ENCODE measurements at places on chromosomes 5 and 9.

DNA sequence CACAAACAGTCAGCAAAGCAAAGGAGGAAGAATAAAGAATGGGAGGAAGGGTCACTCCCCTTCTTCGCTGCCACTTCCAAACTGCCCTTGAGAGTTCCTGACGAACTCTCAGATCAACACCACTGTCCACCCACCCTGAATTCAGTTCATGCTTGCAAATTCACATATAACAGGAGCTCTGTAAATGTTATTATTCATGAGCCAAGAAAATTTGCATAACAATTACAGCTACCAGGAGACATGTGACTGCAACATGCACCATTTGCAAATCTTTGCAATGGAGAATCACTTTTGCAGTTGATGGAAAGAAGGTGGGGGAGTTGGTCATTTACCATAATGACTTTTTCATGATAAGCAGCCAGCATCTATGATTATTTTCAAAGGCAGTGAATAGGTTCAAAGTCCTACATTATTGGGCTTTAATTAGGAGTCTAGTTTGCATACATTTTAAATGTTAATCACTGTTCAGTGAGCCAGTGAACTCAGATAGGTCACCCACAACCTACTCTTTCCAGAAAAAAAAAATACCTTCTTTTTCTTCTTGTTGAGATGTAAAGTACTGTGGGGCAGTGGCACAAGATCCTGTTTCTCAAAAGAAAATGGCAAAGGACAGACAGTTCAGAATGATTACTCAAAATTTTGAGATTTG is 149.7 kb downstream of the CAAP1 start:
- no peak for DNase-seq

DNA sequence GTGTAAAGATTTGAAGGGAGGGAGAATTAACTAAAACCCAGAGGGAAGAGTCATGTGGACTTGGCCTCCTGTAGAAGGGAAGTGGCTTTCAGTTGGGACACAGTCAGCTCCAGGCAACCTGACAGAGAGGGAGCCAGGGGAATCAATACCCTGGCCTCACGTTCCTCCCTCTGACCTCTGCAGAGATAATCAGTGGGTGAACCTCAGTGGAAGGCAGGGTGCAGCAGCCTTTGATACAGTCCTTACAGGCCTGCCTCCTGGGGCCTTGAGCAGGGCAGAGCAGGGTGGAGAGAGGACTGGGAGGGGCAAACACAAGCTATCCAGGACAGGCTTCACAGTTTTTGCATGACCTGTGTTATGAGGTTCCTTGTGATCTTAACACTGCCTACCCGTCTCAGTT is 61.9 kb upstream of the GPBP1 start:
- no peak for DNase-seq

DNA sequence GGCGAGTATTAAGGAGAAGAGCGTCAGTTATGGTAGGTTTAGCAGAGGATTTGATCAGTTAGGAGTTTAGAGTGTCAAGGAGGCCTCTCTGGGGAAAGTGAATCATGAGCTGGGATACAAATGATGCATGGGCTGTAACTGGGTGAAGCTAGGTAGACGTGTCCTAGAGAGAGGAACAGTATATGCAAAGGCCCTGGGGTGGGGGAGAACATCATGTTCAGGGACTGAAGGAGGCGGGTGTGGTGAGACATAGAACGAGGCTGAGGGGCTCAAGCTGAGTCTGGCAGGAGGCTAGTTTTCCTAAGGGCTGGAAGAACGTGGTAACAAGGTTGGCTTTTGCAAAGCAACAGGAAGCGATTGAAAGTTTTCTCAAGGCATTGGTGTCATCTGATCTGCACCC is 10.5 kb downstream of the TMEM268 start:
- no peak for DNase-seq

DNA sequence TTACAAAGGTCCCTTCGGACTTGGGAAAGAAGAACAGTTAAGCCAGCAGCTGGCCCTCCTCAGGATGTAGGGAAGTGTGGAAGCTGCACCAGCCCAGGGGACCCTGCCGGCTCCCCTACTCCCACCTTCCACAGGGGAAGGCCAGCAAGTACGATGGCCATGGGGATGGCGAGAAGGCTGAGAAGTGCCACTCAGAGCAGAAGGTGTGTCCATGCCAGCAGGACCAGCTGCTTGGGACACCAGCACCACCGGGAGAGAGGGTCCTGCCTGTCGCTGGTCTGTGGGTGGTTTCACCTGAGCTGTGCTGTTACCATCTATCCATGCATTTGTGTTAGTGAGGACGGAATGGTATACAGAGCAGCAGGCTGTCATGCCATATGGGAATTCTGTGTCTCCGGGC is 148.6 kb upstream of the PHYKPL start:
- DNase-seq: no peak

DNA sequence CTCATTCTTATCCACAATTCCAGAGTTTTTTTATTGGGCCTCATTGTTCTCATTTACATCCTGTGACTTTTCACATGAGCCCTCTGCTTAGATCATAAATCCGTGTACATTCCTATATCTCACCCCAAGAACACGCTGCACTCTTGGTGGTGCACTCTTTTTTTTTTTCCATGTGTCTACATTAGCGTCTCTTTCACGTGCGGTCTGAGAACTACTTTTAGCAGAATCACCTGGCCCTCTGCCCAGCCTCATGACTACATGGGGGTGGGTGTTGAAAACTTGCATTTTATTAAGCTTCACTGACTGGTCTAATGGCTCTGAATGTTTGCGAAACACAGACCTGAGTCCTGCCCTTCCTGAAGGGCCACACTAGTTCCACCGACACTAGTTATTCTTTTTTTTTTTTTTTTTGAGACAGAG is 18.6 kb downstream of the C9orf57 start:
- DNase-seq: no peak

GRCh38 chr5:153158608-153159007 is 331.9 kb upstream of the GRIA1 start:
- DNase-seq: no peak

GRCh38 chr5:13412040-13412595 is 532.4 kb downstream of the DNAH5 start:
- DNase-seq: no peak

DNA sequence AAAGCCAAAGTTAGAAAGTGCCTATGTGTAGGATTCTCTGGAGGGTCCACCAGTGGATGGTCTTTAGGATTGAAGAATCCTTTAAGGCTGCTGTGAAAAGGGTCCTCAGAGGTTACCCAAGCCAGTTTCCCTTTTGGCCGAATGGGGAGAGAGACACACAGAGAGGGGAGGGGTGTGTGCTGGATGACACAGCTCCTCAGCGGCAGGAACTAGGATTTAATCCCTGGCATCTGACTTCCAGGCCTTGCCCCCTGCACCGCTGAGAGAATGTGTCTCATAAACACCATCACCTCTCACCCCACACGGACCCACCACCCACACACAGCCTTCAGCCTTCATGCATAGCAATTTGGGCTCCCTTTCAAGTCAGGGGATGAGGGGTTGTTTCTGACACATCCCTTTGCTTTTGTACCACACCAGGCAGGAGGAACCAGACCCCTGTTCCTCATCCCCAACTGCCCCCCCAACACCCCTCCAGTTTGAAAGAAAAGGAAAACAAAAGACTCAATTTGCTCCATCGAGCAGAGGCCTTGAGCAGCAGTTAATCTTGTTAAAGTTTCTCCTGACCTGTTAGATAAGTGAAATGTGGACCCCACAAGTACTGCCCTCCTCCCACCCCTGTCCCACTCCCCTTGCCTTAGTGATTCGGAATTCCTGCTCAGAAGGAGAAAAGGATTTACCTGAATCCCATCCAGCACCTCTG is 4.0 kb downstream of the PAPPA start:
- no peak for DNase-seq

DNA sequence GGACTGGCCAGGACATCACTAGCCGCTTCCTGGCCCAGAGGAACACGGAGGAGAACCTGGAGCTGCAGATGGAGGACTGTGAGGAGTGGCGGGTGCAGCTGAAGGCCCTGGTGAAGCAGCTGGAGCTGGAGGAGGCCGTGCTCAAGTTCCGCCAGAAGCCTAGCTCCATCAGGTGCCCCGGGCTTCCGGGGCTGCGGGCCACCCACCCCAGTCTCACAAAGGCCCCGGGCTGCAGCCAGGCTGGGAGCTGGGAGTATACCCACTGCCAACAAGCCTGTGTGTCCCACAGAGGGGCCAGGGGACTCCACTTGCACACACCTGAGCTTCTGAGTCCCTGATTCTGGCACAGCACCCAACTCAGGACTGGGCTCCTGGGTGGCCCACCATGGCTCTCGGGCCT is 1.7 kb upstream of the RABL6 start:
- DNase-seq: no peak

- no peak for DNase-seq
These were observed 190.5 kb downstream of the LURAP1L start for GRCh38 chr9:12965303-12965702.

- DNase-seq: no peak
These were observed 205.9 kb upstream of the TMEM161B start for GRCh38 chr5:88474574-88474973.

DNA sequence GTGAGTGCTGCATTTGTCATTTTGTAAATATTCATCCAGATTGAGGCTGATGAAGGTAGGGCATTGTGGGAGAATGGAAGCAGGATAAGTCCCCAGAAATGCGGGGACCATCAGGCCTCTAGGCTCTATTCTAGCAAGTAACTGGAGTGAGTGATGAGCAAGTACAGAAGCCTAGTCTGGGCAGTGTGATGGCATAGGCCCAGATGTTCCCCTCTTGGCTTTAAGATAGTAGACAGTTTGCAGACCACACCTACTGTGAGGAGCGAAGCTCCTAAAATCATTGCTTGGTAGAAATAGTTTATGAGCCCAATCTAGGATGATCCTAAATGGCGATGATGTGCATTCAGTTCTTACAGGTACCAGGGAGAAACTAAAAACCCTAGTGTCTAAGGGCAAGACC is 24.3 kb downstream of the NDFIP1 start:
- no peak for DNase-seq

DNA sequence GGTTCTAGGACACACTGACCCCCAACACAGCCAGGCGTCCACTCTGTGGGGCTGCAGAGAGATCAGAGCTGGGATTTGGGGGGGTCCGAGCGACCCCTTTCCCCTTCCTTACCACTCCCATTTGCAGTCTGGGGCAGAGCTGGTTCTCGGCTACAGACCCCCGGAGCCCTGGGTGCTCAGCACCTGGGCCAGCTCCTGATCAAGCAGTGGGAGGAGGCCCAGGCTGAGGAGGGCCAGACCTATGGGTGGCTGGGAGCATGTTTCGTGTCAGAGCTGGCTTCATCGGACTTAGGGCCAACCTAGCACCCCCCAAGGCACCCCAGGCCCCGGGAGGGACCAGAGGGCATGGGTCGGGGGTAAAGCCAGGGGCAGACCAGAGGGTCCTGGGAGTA is 7.6 kb downstream of the GRIN1 start:
- no peak for DNase-seq

DNA sequence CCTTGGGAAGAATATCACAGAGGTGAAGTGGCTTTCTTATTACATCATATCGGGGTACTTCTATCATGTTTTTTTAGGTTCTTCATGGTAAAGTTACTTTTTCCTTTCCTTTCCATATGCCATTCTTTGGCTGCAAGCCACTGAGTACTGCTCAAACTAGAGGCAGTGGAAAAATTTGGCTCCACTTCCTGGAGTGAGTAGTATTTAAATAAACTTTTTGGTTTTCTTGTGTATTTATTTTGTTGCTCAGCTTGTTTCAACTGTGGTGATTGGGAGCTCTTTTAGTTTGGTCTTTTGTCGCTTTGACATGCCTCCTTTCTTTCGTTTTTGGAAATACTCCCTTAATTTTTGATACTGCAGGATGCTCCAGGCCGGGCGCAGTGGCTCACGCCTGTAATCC is 69.8 kb downstream of the WDR70 start:
- DNase-seq: no peak

- DNase-seq: no peak
These were observed 11.0 kb downstream of the FBN2 start for GRCh38 chr5:128527077-128527476.

DNA sequence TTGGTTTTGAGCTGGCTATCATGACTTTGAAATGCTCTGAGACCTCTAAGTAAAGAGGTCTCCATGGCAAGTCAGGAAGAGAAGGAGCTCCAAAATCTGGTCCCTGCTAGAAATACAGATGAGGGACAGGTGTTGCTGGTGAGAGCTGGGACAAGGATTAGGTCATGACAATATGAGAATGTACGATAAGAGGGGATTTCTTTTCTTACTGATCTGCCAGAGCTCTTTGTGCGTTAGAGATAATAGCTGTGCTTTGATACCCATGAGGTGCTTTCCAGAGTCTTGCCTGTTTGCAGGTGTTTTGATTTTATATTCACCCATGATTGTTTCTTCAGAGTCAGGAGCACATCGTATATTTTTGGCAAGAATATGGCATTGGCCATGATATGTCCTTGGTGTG is 56.5 kb downstream of the ANKRD33B start:
- no peak for DNase-seq

DNA sequence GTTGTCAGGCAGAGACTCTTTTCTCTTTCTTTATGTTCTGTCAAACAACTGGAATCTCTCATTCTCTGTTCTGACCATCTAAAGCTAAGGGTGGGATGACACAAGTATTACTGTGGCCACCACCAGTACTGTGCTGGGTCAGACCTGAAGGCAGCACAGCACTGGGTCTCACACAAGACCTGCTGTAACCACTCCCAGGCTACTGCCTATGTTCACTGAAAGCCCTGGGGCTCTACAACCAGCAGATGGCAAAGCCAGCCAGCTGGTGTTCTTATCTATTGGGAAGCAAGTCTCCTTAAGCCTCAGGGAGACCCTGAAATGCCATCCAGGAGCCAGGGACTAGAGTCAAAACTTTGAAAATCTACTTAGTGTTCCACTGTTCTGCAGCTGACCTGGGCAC is 189.5 kb downstream of the SLCO4C1 start:
- DNase-seq: no peak

GRCh38 chr5:112010475-112010874 is 253.5 kb upstream of the NREP start:
- no peak for DNase-seq
